ENCODE measurements at places on chromosomes 4 and X. TPM values are rescaled to one million over a fixed set of nuclear protein-coding genes. Genes with fewer than 3 reads are reported as not detected.
A peak's percentile ranks its signal among the peaks of the same experiment; 100 is the strongest.

DNA sequence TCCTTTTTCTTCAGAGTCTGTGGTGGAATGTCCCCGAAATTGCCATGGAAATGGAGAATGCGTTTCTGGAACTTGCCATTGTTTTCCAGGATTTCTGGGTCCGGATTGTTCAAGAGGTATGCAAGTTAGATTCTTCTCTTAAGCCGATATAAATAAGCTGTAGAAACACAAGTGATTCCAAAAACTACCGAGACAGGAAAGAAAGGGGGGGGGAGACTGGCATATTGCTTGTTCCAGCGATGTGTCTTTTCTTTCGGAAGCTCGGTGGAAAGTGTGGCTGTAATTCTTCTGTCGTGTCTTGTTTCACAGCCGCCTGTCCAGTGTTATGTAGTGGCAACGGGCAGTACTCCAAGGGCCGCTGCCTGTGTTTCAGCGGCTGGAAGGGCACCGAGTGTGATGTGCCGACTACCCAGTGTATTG, 236.9 kb downstream of the DCTD start:
- H3K27ac ChIP-seq = no peak overlapping the region
- H3K4me1 ChIP-seq = no peaks in the 10 kb centered on the region

DNA sequence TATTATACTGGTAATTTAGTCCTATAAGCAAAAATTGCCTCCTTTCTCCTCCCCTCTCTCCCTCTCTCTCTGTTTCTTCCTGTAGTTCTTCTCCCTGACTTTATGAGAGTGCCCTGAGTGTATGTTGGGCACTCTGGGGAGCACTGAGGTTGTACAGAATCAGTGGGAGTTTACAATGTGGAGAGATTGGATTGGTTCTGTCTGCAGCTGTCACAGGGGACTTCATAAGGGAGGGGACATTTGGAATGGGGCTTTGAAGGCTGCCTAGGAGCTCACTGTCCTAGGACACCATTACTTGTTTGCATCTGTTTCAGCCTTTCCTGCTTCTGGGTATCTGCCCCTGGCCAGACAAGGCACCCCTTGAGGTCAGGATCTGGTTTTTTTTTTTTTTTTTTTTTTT, 22.9 kb downstream of the SH3TC1 start:
- H3K4me1 ChIP-seq = peaks cover 6% of the 10 kb centered on the region
- H3K27ac ChIP-seq = peak overlapping the region; percentile 55
- DNase-seq = no peak
- H3K27me3 ChIP-seq = no peaks in the 10 kb centered on the region
- H3K4me3 ChIP-seq = no peak overlapping the region
- H3K36me3 ChIP-seq = peaks cover 14% of the 10 kb centered on the region

GRCh38 chr4:14092741-14093140, 465.2 kb upstream of the BOD1L1 start:
- H3K4me3 ChIP-seq = no peak overlapping the region
- DNase-seq = no peak
- H3K27ac ChIP-seq = no peak overlapping the region
- H3K4me1 ChIP-seq = no peaks in the 10 kb centered on the region

DNA sequence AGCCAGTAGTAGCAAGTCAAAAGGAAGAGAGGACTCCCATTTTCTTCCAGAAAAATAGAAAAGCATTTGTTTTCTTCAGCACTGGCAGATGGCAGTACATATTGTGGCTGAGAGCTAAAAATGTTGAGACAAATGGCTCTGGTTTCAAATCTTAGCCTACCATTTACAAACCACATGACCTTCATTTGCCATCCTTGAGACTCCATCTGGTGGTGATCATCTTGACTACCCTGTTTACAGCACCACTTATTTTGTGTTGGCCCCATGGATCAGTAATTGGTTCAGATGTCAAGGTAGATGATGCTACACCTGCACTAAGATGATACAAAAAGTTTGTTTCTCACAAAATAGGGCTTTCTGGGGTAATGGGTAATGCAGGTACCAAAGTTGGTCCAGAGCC, 951.8 kb upstream of the IGFBP7 start:
- H3K4me3 ChIP-seq = no peak overlapping the region
- H3K4me1 ChIP-seq = no peaks in the 10 kb centered on the region
- no peaks in the 10 kb centered on the region for H3K36me3 ChIP-seq
- H3K27me3 ChIP-seq = no peaks in the 10 kb centered on the region
- no peak for DNase-seq

DNA sequence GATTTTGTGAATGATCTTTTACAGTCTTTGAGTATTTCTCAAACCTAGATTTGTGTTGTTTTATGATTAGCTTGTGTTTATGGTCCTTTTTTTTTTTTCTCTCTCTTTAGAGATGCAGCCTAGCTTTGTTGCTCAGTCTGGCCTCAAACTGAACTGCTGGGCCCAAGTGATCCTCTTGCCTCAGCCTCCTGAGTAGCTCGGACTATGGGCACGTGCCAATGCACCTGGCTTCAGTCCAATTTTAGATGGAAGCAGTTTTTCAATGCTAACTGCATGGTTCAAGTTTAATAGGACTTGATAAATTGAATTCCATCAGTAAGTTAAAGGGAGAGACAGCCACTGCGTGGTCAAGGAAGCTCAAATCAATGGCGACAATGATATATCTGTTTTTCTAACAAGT, 3.8 kb upstream of the FGG start:
- no peak for DNase-seq
- H3K27ac ChIP-seq = no peak overlapping the region
- no peaks in the 10 kb centered on the region for H3K36me3 ChIP-seq

GRCh38 chrX:138897621-138898492, 186.3 kb upstream of the FGF13 start:
- DNase-seq = no peak
- H3K4me1 ChIP-seq = no peaks in the 10 kb centered on the region
- H3K36me3 ChIP-seq = no peaks in the 10 kb centered on the region
- no peak overlapping the region for H3K4me3 ChIP-seq
- no peak overlapping the region for H3K27ac ChIP-seq
- H3K27me3 ChIP-seq = no peaks in the 10 kb centered on the region

DNA sequence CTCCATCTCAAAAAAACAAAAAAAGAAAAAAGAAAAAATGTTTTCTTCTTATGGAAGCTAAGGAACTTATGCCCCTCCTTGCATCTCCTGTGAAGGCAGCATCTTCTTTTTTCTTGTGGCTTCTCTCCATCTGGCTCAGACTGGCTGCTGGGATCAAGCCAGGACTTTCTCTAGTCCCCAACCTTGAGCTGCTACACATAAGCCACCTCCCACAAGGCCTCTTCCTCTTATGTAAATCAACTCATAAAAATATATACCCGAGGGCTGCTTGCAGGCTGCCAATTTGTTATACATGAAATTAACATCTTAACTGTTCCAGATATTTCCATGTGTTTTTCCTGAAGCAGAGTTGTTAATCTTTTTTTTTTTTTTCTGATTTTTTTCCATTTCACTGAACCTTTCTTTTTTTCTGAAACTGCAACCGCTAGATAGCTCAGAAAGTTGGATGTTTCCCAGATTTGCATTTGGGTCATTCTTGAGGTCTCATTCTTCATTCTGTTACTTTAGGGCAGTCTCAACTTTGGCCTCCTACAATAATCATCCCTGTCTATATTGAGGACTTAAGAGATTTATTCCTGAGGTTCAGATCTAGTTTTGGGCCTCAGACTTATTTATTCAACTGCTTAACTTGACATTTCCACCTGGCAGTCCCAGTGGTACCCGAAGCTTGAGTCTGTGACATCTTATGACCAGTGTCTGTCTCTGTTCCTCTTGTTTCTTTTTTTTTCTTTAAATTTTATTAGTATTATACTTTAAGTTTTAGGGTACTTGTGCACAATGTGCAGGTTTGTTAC, 10.3 kb downstream of the SNX25 start:
- no peaks in the 10 kb centered on the region for H3K4me1 ChIP-seq
- peak; percentile 55 for DNase-seq
- H3K27ac ChIP-seq = no peak overlapping the region
- H3K27me3 ChIP-seq = no peaks in the 10 kb centered on the region
- H3K4me3 ChIP-seq = no peak overlapping the region
- H3K36me3 ChIP-seq = no peaks in the 10 kb centered on the region

Gene ATP8A1
- 172 TPM for total RNA-seq

Gene BTC
- 3.8 TPM for total RNA-seq

Gene FAM9B
- not detected for total RNA-seq

Data from Peyer's patch (tissue), 4 donors.